ENCODE measurements at places on chromosomes 4 and X.

GRCh38 chrX:153725039-153725831, 579 bp downstream of the ABCD1 start:
- DNase-seq, result no peak

DNA sequence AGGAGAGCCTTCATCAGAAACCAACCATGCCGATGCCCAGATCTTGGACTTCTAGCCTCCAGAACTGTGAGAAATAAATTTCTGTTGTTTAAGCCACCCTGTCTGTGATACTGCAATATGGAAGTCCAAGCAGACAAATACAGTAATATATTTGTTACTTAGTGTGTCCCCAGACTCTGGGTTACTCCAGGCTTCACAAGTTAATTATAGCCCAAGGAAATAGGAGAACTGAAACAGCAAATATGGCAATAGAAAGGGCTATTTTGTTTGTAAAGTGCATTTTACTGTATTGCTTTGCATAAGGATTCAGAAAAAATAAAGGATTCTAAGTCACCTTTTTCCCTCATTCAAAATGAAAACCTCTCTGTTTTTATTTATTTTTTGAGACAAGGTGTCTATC, 15.7 kb downstream of the TIGD4 start:
- DNase-seq, result no peak

GRCh38 chrX:72027024-72027913, 104.4 kb downstream of the RTL5 start:
- DNase-seq, result no peak

DNA sequence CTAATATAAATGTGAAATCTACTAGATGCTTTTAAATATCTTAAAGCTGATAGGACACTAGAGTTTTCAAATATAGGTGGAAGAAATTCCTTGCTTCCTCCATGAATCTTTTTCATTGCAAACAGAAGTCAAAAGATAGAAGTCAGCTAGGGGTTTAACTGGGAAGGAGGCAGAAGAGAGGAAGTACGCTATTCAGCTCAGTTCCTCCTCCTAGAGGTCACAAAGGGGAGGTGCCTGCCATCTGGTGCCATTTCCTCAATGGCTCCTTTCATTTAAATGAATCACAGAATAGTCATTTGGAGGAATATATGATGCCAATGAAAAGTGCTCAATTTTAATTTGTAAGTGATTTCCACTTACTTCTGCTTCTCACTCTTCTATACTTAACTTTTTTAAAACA, 8.5 kb downstream of the COL25A1 start:
- no peak for DNase-seq

DNA sequence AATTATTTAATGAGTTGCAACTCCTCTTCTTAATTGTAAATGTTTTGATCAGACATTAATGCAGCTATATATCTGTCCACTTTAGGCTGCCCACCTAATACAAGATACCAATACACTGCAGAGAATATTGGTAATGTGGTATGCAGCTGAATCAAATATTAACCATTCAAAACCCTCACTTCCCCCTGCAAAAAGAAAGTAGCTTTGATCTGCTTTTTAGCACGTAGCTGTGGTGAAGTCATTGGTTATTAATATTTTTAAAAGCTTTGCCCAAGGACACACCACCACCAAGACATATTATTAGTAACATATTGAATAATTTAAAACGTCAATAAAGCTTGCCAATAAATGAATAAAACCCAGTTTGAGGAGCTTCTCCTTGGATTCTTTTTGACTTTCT, 28.6 kb upstream of the CYP2U1 start:
- no peak for DNase-seq

GRCh38 chr4:22532117-22532516, 16.3 kb upstream of the ADGRA3 start:
- no peak for DNase-seq

DNA sequence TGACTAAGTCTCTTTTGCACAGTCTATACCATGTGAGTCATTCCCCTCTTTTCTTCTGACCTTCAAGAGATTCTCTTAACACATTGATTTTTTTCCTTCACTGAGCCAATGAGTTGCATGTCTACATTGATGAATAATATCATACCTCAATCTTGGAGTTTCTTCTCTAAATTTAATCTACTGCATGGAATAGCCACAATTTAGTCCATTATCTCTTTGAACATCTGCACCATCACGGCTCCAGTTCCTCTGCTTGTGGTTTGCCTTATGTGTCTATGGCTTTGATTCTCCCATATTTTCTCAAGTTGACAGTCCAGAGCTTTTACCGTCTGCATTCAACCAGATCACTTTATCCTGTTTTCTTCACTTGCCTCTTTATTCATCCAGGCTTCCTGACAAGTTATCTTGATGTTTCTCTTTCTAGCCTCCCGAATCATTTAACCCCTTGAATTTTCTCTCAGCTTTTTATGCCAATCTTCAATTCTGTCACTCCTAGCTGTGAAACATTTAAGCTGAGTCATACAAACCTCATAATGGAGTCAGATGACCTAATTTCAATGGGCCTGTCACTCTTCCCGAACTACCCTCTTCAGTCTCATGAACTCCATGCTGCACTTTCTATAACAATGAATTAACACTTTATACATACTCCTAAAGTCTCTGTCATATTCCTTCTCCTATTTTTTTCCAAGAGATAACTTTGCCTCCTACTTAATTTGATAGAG, 222.3 kb downstream of the CPE start:
- DNase-seq, result no peak

DNA sequence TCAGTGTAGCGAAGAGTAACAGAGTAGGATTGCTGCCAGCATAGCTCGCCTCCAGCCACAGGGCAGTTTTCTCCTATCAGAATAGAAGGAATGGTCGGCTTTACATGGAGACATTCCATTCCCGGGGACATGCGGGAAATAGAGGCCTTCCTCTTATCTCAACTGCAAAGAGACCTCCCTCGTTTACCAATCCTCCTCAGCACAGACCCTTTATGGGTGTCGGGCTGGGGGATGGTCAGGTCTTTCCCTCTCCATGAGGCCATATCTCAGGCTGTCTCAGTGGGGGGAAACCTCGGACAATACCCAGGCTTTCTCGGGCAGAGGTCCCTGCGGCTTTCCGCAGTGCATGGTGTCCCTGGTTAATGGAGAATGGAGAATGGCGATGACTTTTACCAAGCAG, 285.0 kb downstream of the ASMT start:
- DNase-seq, result no peak

DNA sequence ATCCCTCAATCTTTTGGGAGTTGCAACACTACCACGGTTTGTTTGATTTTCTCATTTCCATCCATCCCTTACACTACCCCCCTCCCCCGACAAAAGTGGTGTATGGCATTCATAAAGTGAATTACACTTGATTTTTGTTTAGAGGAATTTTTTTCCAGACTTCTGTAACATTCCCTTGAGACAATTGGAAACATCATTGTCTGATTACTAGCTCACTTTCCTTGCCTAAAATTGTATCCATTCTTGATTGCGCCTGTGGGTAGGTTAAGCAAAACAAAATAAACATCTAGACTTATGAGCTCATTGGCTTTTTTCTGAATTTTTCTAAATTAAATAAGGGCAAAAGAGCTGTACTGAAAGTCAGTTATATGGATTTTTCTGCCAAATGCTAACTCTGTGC, 3.5 kb downstream of the GPC3 start:
- no peak for DNase-seq

DNA sequence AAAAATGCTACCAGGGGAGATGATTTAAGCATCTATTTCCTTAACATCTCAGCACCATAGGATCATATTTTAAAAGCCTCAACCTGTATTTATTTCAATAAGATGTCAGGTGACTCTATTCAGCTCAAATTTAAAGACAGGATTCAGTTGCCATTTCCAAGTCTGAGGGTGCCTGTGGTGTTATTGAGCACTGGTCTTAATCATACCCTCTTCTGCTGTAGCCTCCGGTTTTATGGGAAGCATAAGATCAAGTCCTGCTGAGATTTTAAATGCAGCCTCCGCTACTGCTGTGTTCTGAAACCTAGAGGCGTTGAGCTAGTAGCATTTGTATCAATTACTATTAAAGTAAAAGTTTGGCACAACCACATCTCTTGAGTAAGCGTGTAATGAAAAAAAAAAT, 185.7 kb upstream of the NWD2 start:
- no peak for DNase-seq

DNA sequence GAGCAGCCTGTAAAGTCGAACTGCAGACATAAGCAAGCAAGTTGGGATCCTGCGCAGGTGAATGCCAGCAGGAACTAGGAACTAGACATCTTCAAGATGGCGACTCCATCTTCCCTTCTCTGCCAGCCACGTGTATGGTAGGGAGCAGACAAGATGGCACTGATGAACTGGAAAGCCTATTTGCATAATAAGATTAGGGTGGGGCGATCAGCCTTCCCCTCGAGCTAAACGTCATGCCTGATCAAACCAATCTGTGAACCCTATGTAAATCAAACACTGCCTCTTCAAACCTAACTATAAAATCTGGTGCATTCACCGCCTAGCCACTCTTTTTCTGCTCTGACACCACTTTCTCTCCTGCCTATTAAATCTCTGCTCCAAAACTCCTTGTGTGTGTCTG, 28.1 kb upstream of the LGI2 start:
- no peak for DNase-seq

Data from stimulated activated CD8-positive, alpha-beta memory T cell treated with anti-CD3 and anti-CD28 coated beads, Interleukin-4, amount 100 ng/mL, for 24 hours (primary cell).